Activated T-helper 2 cell treated with anti-CD3 and anti-CD28 coated beads, Interferon-gamma antibody, Interleukin-2, Interleukin-4, amounts not matched to agents 10 μg/mL and 5 μg/mL and 100 μg/mL, durations not matched to agents 14 hours and 24 hours and 36 hours (primary cell): ENCODE measurements at places on chromosomes 16 and 17. TPM values are rescaled to one million over a fixed set of nuclear protein-coding genes. Genes with fewer than 3 reads are reported as not detected.

OR4D1 gene
- 0.05 and 0.09 TPM in 2 replicates for total RNA-seq

KRT27 gene
- not detected in 2 replicates for total RNA-seq

MFAP4 gene
- total RNA-seq = not detected in 2 replicates

ESRP2 gene
- total RNA-seq = 0.23 and 0.34 TPM in 2 replicates

AURKB gene
- total RNA-seq = 113 TPM in 2 replicates

NACA2 gene
- total RNA-seq = not detected in 2 replicates

SLC5A10 gene
- total RNA-seq = not detected in 2 replicates

KCNJ18 gene
- total RNA-seq = not detected in 2 replicates

- H3K27me3 ChIP-seq = no peaks in the 10 kb centered on the region
- peaks cover 2% of the 10 kb centered on the region for H3K4me1 ChIP-seq
- H3K27ac ChIP-seq = no peak overlapping the region
- no peak overlapping the region for H3K4me3 ChIP-seq
- peaks cover 62% of the 10 kb centered on the region for H3K36me3 ChIP-seq
- no peak for DNase-seq
Observed at GRCh38 chr17:76087531-76087930, 8.5 kb downstream of the ZACN start.

DNA sequence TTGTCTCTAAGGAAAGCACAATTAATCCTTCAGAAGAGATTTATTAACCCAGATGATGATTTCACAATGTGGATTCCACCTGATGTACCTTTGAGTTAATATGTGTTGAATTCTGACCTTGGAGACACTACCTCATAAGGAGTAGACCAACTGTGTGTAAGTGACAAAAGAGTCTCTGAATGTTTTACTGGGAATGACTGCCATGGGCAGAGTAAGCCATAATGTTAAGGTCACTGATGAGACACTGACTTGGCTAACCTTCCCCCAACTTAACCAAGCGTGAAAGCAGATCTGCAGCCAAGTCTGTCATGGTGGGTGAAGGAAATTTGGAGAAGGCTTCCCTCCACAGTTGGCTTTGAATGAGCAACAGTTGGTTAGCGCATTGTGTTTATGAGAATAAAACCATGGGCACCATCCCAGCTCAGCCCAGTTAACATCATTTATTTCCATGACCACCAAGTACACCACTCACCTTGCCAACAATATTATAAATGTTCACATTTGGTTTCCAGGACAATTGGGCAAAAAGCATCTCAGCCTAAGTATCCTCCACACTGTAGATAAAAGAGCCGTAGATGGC, 618.5 kb downstream of the KCNJ2 start:
- no peak for DNase-seq
- H3K27me3 ChIP-seq = no peaks in the 10 kb centered on the region
- no peaks in the 10 kb centered on the region for H3K4me1 ChIP-seq

- H3K36me3 ChIP-seq = no peaks in the 10 kb centered on the region
- no peaks in the 10 kb centered on the region for H3K27me3 ChIP-seq
- H3K27ac ChIP-seq = no peak overlapping the region
- no peak for DNase-seq
- no peak overlapping the region for H3K4me3 ChIP-seq
Observed at GRCh38 chr17:20989481-20989880, 53.3 kb downstream of the USP22 start.

DNA sequence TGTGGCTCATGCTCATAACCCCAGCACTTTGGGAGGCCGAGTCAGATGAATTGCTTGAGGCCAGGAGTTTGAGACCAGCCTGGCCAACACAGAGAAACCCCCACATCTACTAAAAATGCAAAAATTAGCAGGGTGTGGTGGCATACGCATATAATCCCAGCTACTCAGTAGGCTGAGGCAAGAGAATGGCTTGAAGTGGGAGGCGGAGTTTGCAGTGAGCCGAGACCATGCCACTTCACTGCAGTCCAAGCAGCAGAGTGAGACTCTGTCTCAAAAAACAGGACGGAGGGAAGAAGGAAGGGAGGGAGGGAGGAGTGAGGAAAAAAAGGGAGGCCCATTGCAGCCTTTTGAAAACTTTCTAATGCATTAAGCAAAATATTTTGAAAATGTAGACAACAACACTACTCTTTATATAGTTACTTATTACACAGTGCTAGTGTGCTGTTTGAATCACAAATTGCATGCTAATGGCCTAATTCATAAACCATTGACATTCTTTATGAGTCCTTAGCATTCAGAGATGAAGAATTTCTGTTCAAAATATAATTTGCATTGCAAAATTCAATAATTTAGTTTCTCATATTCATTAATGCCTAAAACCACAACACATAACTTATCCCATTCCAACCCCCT, 59.4 kb downstream of the TMEM114 start:
- no peaks in the 10 kb centered on the region for H3K36me3 ChIP-seq
- H3K27me3 ChIP-seq = no peaks in the 10 kb centered on the region
- H3K4me1 ChIP-seq = no peaks in the 10 kb centered on the region
- no peak overlapping the region for H3K4me3 ChIP-seq
- no peak for DNase-seq

GRCh38 chr17:9943343-9943742, 38.3 kb upstream of the RCVRN start:
- H3K4me1 ChIP-seq = no peaks in the 10 kb centered on the region
- no peaks in the 10 kb centered on the region for H3K27me3 ChIP-seq
- DNase-seq = no peak
- no peaks in the 10 kb centered on the region for H3K36me3 ChIP-seq

- no peak overlapping the region for H3K27ac ChIP-seq
- H3K36me3 ChIP-seq = no peaks in the 10 kb centered on the region
Observed at GRCh38 chr16:1125471-1125870, 27.4 kb upstream of the CACNA1H start.

DNA sequence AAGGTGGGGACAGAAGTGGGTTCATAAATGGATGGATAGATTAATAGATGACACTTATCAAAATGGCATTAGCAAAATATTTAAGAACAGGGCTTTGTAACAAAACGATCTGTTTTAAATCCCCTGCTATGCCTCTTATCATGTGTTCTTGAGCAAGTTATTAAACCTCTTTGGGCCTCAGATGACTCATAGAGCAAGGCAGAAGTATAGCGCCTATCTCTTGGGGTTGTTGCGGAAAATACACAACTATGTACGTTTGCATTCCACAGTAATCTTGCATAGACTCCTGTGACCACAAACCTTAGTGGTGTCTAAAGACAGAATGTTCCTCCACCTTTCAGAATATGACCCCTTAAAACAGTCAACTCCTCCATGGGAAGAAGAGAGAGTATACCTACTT, 116.8 kb downstream of the CDYL2 start:
- H3K36me3 ChIP-seq = peaks cover 13% of the 10 kb centered on the region
- H3K27me3 ChIP-seq = no peaks in the 10 kb centered on the region
- peaks cover 14% of the 10 kb centered on the region for H3K4me1 ChIP-seq
- DNase-seq = no peak
- no peak overlapping the region for H3K27ac ChIP-seq
- H3K4me3 ChIP-seq = no peak overlapping the region

- H3K4me1 ChIP-seq = no peaks in the 10 kb centered on the region
- no peaks in the 10 kb centered on the region for H3K36me3 ChIP-seq
- no peak overlapping the region for H3K4me3 ChIP-seq
- no peak for DNase-seq
- H3K27ac ChIP-seq = no peak overlapping the region
Observed at GRCh38 chr17:9932491-9932890, 27.4 kb upstream of the RCVRN start.

- H3K27me3 ChIP-seq = no peaks in the 10 kb centered on the region
- peak overlapping the region; percentile 96 for H3K4me3 ChIP-seq
- H3K36me3 ChIP-seq = peaks cover 57% of the 10 kb centered on the region
- no peak for DNase-seq
Observed at GRCh38 chr17:35245196-35245486, 2.3 kb downstream of the SLFN5 start.

DNA sequence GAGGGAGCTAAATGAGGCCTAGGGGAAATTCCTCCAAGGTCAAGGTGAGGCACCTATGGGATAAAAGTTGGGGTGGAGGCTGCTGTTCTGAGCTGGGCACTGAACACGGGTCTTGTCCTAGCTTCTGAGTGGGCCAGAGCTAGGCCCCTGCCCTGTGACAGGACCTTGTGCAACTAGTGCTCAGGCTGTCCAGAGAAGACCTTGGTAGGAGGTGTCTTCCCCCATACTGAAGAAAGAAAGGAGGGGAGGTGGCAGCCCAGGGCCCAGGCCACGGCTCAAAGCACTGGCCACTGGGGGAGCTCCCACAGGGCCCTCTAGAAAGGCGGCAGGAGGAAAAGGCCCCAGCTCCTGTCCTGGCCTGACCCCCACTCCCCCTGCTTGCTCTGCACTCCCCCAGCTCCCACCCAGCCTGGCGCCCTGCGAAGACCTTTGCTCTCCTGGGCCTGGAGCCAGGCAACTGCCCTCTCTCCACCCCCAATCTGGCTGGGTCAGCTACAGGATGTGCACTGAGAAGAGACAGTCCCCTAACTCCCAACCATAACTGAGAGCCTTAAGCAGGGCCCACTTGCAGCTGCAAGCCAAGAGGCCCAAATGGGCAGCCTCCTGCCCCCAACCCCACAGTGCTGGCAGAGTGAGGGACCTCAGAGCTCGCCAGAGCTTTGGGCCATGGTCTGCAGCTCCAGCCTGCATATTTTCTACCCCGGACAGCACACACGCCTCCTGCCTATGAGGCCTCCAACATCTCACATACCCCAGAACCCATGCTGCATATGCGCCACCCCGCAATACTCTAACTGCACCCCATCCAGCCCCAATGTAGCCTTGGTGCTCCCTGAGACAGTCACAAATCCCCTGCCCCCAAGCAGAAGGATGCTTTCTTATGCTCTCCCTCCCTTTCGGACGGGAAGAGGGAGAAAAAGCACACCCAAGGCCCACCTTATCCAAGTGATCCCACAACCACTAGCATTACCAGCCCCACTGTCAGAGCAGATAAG, 15.3 kb downstream of the HSD11B2 start:
- H3K4me1 ChIP-seq = peaks cover 3% of the 10 kb centered on the region
- no peak overlapping the region for H3K4me3 ChIP-seq
- no peak for DNase-seq
- no peaks in the 10 kb centered on the region for H3K27me3 ChIP-seq
- no peak overlapping the region for H3K27ac ChIP-seq

DNA sequence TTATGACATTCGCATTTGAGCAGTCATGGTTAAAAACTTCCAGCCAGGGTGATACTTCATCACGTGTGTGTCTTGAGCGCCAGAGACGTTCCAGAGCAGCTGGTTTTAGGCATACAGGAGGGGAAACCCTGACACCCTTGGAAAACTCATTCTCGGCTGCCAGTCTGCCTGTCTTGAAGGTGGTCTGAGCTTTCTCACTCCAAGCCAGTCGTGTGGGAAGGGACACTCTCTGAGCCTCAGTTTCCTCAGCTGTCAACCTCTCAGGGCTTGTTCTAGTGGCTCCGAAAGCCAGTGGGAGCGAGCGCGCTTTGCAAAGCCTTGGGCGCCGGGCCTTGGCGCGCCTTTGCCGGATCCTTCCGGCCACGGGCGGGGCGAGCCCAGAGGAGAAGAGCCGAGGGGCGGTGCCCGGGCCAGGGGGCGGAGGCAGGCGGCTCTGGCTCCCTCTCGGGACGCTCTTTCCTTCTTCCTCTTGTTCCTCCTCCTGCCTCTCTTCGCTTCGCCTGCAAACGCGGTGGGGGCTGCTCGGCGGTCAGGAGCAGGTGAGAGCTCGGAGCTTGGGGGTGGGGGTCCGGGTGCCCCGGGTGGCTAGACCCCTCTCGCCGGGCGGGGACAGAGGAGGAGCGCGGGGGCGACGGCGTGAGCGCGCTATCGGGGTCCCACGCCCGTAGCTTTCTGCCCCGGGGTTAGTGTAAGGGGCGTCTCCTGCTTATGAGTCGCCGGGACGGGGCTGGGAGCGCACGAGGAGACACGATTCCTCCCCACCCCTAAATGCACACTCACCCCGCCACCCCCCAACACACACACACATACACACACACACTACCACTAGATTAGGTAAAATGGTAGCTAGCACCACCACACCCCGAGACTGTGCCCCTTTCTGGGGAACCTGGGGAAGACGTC, at the start of gene LDAF1:
LDAF1 (plus strand) TSS at position 467 of the 903 bp plus-strand sequence. CDS start 2,509 bp downstream, outside the sequence.
- peaks cover 19% of the 10 kb centered on the region for H3K4me1 ChIP-seq
- H3K27ac ChIP-seq = peak within 1 kb of the TSS; percentile 53
- peaks cover 22% of the 10 kb centered on the region for H3K36me3 ChIP-seq
- H3K4me3 ChIP-seq = peak within 1 kb of the TSS; percentile 89
- no peaks in the 10 kb centered on the region for H3K27me3 ChIP-seq

- H3K27me3 ChIP-seq = peaks cover 9% of the 10 kb centered on the region
- no peaks in the 10 kb centered on the region for H3K36me3 ChIP-seq
- no peak overlapping the region for H3K4me3 ChIP-seq
- DNase-seq = no peak
- H3K4me1 ChIP-seq = peaks cover 5% of the 10 kb centered on the region
Observed at GRCh38 chr17:27976331-27976730, 66.1 kb upstream of the NLK start.

GRCh38 chr17:7721612-7722011, 4.1 kb downstream of the DNAH2 start:
- no peak overlapping the region for H3K27ac ChIP-seq
- peaks cover 48% of the 10 kb centered on the region for H3K27me3 ChIP-seq
- H3K4me3 ChIP-seq = no peak overlapping the region
- no peaks in the 10 kb centered on the region for H3K36me3 ChIP-seq
- peaks cover 10% of the 10 kb centered on the region for H3K4me1 ChIP-seq

DNA sequence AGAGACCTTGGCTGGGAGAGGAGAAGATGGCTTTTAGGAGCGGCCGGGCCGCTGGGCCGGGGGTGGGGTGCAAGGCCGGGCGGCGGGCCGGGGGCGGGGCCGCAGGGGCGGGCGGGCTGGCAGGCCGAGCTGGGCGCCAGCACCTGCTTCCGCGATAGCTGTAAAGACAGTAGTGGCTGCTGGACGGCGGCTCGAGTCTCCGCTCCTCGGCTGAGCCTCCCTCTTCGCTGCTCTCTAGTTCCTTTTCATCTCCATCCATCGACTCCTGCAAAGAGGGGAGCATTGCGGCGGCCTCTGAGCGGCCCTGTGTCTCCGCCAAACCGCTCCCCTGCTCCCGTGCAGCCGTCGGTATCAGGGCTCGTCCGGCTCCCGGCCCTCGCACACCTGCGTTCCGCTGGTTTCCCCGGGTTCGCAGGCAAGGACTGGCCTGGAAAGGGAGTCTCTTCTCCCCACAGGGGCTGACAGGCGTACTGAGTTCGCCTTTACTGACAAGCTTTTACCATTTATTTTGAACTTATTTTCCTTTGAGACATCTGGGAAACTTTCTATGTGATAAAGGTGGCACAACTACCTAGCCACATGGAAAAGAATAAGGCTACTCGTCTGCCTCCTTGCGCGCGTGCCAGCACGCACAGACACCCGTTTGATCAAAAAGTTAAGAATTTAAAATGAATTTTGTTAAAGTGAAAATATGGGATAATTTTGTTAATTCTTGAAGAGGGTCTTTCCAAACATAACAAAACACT, at the start of gene C17orf75:
C17orf75 (minus strand) TSS at position 317 of the 746 bp plus-strand sequence; CDS start at position 283, 34 bp downstream.
- DNase-seq = peak; percentile 73
- peak within 1 kb of the TSS; percentile 96 for H3K27ac ChIP-seq
- peaks cover 17% of the 10 kb centered on the region for H3K36me3 ChIP-seq
- H3K27me3 ChIP-seq = no peaks in the 10 kb centered on the region
- H3K4me1 ChIP-seq = peaks cover 24% of the 10 kb centered on the region

GRCh38 chr16:66693149-66693548, 3.4 kb downstream of the CMTM4 start:
- H3K27me3 ChIP-seq = peaks cover 30% of the 10 kb centered on the region
- no peaks in the 10 kb centered on the region for H3K36me3 ChIP-seq
- H3K27ac ChIP-seq = no peak overlapping the region
- no peak for DNase-seq
- peaks cover 13% of the 10 kb centered on the region for H3K4me1 ChIP-seq
- no peak overlapping the region for H3K4me3 ChIP-seq
